ENCODE measurements at places on chromosomes 5 and 9.

- DNase-seq, result no peak
Observed at GRCh38 chr5:113226116-113226736, 208.6 kb downstream of the TSSK1B start.

- no peak for DNase-seq
Observed at GRCh38 chr5:53326424-53327153, 153.8 kb upstream of the FST start.

DNA sequence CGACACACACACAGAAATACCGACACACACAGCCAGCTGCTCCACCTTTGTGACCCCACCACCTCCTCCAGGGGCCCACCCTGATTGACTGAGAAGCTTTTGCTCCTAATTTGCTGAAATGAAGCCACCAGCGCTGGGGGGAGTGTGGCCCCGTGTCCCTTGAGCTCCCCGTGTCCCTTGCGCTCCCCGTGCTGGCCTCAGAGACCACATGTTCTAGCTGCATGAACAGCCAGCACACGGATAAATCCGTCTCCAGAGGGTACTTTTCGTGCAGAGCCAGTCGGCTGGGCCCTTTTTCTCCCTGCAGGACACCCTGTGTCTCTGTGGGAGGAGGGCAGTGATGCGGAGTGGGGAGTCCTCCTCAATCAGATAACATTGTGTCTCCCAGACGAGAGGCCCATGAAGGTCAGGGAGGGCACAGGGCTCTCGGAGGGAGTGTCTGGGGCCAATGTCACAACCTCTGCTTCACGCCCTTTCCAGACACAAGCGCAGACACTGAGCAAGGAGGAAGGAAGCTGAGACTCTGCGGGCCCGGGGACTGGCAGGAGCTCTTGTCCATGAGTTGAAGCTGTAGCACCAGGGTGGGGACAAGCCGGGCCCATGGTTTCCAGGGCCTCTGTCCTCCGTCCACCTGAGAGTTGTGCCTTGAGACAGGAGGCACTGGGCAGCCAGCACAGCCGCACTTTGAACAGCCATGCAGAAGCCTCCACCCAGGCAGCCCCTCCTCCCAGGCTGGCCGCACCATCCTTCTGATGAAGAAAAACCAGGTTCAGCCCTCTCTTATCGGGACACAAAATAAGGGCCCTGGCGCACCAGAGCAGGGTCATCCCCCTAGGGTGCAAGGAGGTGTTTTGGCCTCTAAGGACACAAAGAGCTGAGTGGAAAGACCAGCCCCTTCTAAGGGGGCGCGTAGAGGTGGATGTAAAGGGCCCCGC lies 36.4 kb upstream of the SLC6A19 start:
- no peak for DNase-seq

- no peak for DNase-seq
Observed at GRCh38 chr5:127650649-127651048, 1.8 kb downstream of the CTXN3 start.

DNA sequence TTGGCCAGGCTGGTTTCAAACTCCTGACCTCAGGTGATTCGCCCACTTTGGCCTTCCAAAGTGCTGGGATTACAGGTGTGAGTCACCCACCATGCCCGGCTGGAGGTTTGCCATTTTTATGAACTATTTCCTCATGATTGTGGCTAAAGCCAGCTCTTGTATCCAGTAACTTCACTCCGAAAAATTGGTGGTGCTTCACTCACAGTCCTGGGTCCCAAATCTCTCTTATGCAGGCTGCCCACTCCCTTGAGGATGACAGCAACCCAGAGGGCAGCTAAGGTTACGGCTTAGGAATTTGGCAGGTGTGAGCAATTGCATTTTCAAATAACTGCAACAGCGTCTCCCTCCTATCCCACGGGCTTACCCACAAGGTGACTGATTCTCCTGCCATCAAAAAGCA lies 23.4 kb upstream of the FUBP3 start:
- DNase-seq, result no peak

- DNase-seq, result no peak
Observed at GRCh38 chr5:135229122-135229521, 169.9 kb downstream of the MACROH2A1 start.

- DNase-seq, result no peak
Observed at GRCh38 chr9:27572566-27572917, 739 bp downstream of the C9orf72 start.

- no peak for DNase-seq
Observed at GRCh38 chr5:111779922-111780292, 22.9 kb upstream of the NREP start.

GRCh38 chr9:40913928-40914673 lies 214.4 kb downstream of the FOXD4L6 start:
- DNase-seq, result no peak

- no peak for DNase-seq
Observed at GRCh38 chr5:138824516-138824915, 50.6 kb downstream of the LRRTM2 start.

DNA sequence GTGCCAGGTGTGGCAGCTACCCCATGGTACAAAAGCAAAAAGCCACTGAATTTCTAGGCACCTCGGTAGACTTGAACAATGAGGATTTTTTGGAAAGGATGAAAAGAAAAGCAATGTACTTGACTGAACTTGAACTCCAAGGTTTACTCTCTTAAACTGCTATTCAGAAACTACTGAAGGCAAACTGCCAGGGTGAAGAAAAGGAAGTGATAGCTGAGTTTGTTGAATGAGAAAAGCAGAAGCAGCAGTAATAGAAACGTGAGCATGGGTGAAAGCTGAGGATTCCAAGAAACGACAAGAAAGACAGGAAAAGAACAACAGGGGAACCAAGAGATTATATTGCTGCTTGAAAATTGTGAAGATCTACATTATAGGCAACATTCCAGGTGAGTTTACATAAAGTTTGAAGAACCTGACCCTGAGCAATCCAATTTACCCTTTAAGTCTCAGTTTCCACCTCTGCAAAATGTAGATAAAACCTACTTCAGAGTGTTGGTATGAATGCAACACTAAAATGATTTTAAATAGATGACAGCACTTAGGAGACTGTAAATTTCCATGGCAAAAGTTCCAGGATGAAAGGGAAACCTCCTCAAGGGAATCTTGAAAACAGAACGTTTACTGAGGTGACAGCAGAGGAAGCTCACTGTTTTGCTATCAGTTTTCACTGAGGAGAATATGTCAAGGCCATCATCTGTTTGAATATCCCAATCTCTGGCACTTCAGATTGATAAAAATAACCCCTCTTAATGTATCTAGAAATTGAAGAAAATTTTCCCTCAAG lies 245.8 kb downstream of the SPATA31D1 start:
- no peak for DNase-seq

- no peak for DNase-seq
Observed at GRCh38 chr5:34675857-34676256, 19.7 kb downstream of the RAI14 start.

GRCh38 chr5:78568676-78569075 lies 79.9 kb downstream of the LHFPL2 start:
- DNase-seq, result no peak

Data from stimulated activated CD4-positive, alpha-beta T cell treated with anti-CD3 and anti-CD28 coated beads, Interleukin-1b, Interleukin-23, amount 100 ng/mL, for 1 hour (primary cell).